ENCODE measurements at places on chromosomes 1 and 21.

DNA sequence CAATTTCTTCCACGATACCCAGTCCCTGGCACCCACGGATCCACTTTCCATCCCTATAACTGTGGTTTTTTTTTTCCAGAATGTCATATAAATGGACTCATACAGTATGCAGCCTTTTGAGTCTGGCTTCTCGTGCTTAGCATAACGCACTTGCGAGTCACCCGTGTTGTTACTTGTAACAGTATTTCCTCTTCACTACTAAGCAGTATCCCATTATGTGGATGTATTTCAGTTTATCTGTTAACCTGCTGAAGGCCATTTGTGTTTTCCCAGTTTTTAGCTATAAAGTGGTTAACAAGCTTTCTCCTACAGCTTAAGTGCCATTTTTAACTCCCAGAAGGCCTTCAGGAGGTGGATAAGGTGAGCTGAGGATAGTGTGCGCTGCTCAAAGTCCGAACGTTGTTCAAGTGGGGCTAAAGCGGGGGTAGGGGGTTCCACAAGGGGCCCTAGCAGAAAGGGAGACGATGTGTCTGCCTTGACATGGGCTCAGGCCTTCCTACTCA, 829 bp downstream of the ADAR start:
- no peak for DNase-seq

- no peak for DNase-seq
Measured at GRCh38 chr1:97781762-97782337, 139.0 kb downstream of the DPYD start.

DNA sequence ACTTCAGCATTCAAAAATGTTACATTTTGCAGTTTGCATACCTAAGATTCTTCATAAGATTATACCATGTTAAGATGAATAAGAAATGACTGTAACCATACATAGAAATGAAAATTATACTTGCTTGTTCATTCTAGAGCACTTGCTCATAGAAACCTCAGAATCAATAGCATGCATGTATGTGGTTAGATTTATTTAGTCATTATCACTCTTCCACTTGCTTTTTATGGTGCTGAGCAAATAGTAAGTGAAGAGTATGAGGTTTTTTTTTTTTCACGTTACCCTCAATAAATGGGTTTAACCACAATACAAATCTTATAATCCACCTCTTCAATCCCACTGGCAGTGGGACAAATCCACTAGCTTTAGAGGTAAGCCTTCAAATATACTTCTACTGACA, 84.7 kb downstream of the LRRC53 start:
- no peak for DNase-seq

DNA sequence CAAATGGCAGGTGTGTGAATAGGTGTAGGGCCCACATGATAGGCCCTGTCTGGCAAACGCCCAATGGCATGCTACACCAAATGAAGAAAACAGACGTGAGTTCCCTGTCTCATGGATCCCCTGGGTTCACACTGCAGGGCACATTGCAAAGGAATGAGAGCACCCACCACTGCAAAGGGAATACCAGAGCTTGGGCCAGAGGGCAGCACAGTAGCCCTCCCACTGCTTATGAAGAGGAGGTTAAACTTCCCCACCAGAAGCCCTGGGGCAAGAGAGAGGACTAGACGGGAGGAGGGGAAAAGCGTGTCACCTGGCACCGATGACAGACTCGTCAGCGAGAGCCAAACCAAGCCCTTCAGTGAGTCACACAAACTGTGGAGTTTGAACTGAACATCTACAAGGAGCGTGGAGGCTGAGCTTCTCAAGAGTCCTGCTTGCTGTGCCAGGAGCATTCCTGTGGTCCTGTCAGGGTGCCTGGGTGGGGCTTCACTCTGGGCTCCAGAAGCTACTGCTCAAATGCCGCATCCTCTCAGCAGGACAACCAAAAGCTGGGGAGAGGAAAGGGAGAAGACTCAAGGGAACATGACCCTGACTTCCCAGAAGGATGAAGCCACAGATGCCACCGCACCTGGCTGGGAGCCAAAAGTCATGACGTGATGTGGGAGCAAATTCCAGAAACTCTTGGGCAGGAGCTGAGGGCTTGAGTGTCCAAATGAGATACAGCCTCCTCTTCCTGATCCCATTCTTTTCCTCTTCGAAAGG, 61.1 kb downstream of the TOMM20 start:
- peak; percentile 95 for DNase-seq

GRCh38 chr1:98931128-98931835, 73.4 kb downstream of the PLPPR5 start:
- DNase-seq = no peak

Data from HS-27A (cell line).